Osteocyte (in vitro differentiated cells): ENCODE measurements at places on chromosomes 2 and 18. TPM values are rescaled to one million over a fixed set of nuclear protein-coding genes. Genes with fewer than 3 reads are reported as not detected.

DNA sequence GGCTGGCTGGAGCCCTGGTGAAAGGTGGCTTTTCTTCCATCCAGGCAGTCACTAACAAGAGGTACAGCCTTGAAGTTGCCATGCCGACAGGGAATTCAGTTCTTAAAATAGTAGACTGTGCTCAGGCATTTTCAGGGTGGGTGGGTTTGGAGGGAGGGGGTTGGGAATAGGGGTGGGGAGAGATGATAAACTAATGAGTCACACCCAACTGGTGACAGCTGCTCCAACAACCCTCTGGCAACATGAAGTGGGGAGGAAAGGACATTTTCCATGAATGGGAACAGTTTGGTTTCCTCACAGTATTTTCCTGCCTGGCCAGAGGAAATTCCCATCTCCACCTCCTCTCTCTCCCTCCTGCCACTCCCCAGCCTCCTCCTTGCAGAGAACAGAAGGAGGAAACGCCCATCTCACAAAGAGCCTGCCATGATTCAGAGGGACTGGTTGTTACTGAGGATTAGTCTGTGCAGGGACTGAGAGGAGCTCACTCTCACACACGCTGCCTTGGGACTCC is 113.0 kb upstream of the SLC1A4 start:
- H3K4me3 ChIP-seq: no peak overlapping the region
- no peaks in the 10 kb centered on the region for H3K36me3 ChIP-seq
- H3K4me1 ChIP-seq: peaks cover 24% of the 10 kb centered on the region

DNA sequence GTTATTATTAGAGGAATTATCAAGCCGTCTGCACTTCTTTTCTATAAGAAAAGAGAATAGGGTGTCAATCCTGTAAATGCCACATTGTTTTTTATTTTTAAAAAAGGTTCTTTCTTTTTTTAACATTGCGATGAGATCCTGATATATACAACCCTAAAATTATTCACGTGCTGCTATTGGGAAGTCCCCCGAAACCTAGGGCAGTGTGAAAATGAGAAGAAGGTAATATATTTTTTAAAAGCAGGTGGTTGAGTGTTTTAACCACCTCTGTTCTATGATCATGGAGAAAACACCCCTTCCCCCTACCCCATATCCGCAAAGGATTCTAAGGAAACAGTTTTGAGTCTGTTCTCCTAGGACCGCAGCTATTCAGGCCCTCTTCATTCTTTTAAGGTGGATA is 94.5 kb upstream of the KLHL14 start:
- no peak for DNase-seq
- no peak overlapping the region for H3K27ac ChIP-seq
- H3K36me3 ChIP-seq: no peaks in the 10 kb centered on the region
- H3K4me3 ChIP-seq: no peak overlapping the region
- H3K27me3 ChIP-seq: peaks cover 12% of the 10 kb centered on the region

- no peak overlapping the region for H3K4me3 ChIP-seq
- no peak overlapping the region for H3K27ac ChIP-seq
- no peaks in the 10 kb centered on the region for H3K4me1 ChIP-seq
- no peaks in the 10 kb centered on the region for H3K36me3 ChIP-seq
These were observed 169.5 kb downstream of the HRH4 start for GRCh38 chr18:24629921-24630320.

GRCh38 chr2:18540872-18541271 is 19.6 kb downstream of the RDH14 start:
- H3K4me3 ChIP-seq: no peak overlapping the region
- no peak overlapping the region for H3K27ac ChIP-seq
- DNase-seq: no peak
- H3K36me3 ChIP-seq: no peaks in the 10 kb centered on the region

Gene TUBB8B
- not detected in 2 replicates for total RNA-seq

DNA sequence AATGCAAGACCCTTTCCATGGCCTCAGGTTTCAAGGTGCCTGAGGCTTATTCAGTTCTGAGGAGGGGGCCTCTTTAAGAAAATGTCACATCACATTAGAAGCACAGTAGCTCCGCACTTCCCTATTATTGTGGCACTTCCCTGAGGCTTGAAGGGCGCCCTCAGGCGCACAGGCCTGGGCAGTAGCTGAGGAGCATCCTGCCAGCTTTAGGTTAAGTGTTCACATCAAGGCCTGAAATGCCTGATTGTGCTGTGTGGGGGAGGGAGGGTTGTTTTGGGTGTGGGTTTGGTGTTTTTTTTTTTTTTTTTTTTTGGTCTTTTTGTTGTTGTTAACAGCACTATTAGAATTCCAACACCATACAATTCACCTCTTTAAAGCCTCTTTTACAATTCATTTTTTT is 107.9 kb downstream of the CABLES1 start:
- peaks cover 29% of the 10 kb centered on the region for H3K4me1 ChIP-seq
- no peaks in the 10 kb centered on the region for H3K27me3 ChIP-seq
- no peak for DNase-seq
- no peak overlapping the region for H3K4me3 ChIP-seq
- no peak overlapping the region for H3K27ac ChIP-seq
- peaks cover 26% of the 10 kb centered on the region for H3K36me3 ChIP-seq
